ENCODE measurements at places on chromosomes 3 and 15.

- DNase-seq = no peak
Observed at GRCh38 chr3:14473411-14473891, 66.7 kb downstream of the GRIP2 start.

GRCh38 chr3:156918746-156919145, 92.6 kb downstream of the LEKR1 start:
- no peak for DNase-seq

DNA sequence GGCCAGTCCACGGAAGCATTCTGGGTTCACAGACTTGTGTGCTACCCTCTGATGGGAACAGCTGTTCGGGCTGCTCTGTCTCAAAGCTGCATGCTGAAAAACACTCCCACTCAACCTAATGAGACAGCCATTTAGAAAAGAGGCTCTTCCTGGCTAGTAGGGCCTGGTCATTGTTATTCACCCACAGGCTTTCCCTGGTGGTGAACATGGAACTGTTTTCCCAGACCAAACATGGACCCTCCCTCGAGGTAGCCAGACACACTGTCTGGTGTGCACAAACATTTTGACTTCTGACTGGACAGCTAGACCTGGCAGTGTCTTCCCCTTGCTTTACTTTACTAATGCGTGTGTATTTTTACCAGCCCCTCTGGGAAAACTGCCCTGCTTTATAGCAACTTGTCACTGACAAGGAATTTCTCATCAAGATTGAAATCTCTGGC, 39.0 kb downstream of the MECOM start:
- peak; percentile 38 for DNase-seq

DNA sequence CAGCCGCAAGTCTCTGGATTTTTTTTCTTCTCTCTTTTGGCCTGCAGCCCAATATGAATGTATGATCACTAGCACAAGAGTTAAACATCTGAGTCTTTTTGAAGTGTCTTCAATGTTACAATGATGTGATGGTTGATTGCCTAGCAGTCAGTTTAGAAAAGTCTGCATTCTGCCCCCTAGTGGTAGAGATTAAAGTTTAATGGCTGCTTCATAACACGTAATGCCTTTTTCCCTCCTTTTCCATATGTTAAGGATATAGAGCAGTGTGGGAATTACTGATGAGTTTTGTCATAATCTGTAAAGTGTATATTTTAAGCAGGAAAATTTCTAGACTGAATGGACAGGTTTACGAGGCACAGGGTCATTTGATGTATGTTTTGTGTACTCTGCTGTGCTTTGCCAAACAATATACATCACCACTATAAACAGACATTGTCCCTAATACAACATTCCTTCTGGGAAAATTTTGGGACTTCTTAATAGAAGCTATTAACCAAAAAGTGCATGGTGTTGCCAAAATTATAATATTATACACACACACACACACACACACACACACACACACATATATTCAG, 1038.5 kb upstream of the NR2F2 start:
- DNase-seq = no peak

DNA sequence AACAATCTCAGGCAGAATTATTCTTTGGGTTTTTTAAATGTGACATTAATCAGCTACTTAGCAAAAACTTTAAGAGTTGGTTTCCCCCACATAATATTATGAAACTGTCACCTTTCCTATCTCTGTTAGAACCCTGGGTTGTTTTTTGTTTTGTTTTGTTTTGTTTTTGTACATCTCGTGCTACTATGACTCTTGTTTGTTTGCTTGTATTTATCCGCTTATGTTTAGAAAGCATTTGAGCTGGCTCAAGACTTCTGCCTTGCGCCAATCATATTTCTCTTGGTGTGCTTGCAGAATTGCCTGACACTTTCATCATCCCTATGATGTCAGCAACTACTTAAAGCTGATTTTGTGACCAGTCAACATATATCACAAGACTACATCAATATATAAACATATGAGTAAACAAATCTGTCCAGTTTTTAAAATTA, 116.9 kb downstream of the DCLK3 start:
- DNase-seq = no peak

GRCh38 chr3:122925756-122926155, 101.8 kb downstream of the SEMA5B start:
- DNase-seq = no peak

DNA sequence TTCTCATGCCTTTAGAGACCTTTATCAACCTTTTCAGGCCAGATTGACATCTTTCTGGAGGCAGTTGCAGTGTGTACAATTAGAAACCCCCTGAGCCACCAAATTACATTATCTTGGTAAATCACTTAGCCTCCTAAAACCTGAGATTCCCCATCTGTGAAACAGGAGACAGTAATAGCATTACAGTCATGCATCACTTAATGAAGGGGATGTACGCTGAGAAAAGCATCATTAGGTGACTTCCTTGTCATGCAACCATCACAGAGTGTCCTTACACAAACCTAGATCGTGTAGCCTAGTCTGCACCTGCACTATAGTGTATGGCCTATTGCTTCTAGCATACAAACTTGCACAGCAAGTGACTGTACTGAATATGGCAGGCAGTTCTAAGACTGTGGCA, 400.8 kb upstream of the CNTN3 start:
- no peak for DNase-seq

DNA sequence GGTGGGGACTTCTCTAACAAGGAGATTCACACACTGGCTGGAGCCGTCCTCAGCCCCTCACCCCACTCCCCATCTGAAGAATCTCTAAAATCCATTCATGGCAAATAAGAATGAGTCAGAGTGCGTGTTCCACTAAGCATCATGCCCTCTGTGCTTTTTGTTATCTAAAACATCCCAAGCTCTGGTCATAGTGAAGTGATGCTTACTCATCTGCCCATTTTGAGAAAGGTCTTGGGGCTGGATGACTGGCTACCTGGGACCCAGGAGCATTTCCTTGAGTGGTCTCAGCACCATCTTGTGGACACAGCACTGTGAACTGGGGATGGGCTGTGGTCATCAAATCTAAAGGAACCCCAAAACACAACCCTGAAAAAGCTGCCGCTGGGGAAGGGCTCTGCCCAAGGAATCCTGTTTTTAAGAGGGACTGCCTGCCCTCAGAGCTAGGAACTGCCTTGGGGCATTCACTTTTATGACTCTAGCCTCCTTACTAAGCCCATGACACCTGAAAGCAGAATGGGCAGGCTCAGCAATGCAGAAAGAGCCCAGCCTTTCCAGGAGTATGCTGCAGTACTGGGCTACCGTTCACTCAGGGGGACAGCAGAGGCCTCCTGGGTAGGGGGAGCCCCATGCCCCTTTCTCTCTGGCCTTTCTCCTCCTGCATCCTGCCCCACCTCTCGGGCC, 53.5 kb downstream of the ZBTB38 start:
- peak; percentile 48 for DNase-seq

DNA sequence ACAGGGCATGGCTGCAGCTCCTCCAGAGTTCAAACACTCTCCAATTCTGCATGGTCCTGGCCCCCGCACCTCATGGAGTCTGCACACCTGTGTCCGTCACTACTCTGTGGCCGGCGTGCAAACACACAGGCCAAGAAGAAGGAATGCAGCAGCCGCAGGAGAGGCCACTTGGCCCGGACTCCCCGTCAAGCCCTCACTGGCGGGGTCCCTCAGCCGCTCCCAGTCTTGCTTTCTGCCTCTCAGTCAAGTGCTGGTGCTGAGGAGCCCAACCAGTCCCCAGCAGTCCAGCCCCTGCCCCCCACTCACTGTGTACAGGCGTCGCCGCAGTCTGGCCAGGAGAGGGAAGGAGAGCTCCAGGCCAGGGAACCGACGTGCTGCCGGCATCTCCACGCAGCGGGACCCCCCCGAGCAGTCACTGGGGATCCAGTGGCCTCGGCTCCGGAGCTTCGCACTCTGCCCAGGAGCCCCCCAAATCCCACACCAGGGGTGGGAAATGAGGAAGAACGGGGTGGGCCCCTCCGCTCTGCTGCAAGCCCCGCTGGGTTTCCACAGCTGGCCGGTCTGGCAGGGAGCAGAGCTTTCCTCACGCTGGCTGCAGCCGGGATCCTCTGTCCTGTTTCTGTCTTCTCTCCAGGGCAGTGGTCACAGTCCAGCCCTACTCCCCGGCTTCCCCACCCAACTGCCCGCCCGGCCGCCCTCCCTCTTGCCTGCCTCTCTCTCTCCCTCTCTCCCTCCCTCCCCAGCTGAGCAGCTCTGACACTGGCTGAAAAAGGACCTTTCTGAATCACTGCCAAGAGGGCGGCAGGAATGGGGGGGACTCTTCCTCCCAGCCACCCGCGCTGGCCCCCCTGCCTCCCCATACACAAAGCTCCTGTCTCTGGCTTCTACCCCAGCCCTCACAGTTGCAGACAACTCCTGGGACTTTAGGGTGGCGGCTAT, 16.0 kb downstream of the TNK2 start:
- no peak for DNase-seq

DNA sequence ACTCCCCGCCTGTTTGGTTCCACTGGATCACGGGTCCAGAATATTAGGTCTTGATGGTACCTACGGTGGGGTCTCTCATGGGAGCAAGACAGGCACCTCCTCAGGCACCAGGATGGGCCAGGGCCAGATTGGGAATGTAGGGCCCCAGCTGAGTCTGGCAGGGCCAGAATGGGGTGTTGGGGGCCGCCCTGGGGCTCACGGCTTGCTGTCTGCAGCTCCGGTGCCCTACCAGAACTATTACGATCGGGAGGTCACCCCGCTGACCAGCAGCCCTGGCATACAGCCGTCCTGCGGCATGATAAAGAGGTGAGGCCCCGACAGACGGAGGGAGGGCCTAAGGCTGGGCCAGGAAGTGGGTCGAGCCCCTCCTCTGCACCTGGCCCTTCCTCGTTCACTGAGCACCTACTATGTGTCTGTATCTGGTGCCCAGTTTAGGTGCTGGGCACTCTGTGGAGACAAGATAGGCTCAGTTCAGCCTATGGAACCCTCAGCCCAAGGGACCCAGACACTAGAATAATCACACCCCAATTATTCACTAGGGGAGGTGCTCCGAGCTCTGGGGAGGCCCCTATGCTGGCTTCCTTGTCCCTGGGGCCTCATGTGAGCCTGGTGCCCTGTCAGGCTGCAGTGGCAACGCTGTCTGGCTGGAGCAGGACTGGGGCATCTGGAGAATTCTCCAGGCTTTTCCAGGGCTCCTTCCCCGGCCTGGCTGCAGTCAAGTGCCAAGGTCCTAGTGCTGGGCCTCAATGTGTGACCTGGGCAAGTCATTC, 37.9 kb downstream of the PSTPIP1 start:
- DNase-seq = no peak

- DNase-seq = no peak
Observed at GRCh38 chr3:56001537-56001936, 466.7 kb downstream of the ERC2 start.

GRCh38 chr3:193865339-193865738, 270.6 kb upstream of the HES1 start:
- no peak for DNase-seq

DNA sequence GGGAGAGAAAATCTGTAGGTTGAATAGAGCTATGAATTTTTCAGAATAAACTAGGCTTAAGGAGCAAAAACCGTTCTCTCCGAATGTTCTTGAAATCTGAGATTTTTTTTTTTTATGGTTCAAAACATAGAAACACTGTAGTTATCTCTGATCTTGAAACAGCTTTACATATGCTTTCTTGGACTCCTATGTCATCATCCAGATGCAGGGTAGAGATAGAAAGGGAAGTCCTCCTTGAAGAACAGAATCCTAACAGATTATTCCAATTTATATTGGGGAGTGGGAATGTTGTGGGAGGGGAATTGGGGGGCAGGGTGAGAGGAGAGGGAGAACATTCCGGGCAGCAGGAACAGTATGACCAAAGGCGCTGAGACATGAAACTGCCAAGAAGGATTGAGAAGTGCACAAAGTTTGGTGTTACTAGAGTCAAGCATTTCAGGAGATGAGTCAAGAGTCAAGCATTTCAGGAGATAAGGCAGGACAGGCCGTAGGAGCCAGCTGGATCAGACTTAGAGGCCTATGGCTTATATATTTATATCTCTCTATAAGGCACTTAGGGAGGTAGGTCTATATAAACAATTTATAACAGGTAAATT, 21.9 kb upstream of the ST3GAL6 start:
- DNase-seq = no peak

- DNase-seq = no peak
Observed at GRCh38 chr15:94119298-94119811, 112.0 kb upstream of the MCTP2 start.

DNA sequence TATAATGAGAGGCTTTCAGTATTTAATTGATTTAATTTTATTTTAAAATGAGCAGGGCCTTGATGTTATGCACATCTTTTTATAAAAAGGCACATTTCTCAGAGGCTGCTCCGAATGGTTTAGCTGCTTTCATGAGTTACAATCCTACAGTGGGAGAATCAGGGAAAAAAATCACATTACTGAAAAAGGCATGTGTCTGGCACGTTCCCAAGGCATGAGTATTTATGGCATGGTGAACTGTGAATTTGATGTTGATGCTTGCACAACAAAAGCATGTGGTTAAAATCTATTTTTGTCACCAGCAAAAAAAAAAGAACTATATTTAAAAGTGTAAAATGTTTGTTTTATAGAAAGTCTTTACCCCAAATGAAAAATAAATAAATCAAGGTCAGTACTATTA, 485.2 kb upstream of the ROBO2 start:
- DNase-seq = no peak

DNA sequence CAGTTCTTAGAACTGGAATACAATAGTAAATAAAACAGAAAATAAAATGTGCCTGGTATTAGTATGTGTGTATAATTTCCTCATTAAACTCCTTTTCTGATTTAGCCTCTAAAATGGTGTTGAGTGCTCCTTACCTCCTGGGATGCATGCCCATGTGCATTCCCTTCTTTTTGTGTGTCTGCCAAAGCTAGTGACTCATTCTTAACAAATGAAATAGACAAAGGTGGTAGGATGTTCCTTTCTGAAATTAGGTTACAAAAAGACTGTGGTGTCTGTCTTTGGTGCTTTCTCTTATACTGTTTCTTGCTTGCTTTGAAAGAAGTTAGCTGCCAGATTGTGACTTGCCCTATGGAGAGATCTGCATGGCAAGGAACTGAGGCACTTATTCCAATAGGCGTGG, 623.7 kb downstream of the GRM7 start:
- DNase-seq = no peak

- DNase-seq = no peak
Observed at GRCh38 chr3:118412503-118412902, 622.1 kb downstream of the IGSF11 start.

GRCh38 chr3:122468896-122469533, 45.7 kb downstream of the KPNA1 start:
- no peak for DNase-seq

DNA sequence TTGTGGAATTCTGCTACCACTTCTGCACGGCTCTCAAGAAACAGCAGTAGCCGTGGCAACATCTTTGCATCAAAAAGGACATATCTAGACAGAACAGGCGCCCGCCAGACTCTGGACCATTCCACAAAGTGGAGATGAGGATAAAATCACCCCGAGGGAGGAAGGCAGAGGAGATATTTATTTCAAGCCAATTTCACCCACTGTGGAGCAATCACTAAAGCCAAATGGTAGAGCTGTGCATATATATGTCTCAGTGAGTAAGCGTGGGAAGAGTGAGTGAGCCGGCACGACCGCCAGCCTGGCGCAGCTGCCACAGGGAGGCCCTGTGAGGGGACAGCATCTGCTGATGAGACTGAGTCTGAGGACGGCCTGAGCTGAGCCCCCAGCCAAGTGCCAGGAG, 111.3 kb downstream of the MEGF11 start:
- DNase-seq = no peak

Data from T1000 (cell line).